ENCODE measurements at places on chromosomes 1 and 21.

DNA sequence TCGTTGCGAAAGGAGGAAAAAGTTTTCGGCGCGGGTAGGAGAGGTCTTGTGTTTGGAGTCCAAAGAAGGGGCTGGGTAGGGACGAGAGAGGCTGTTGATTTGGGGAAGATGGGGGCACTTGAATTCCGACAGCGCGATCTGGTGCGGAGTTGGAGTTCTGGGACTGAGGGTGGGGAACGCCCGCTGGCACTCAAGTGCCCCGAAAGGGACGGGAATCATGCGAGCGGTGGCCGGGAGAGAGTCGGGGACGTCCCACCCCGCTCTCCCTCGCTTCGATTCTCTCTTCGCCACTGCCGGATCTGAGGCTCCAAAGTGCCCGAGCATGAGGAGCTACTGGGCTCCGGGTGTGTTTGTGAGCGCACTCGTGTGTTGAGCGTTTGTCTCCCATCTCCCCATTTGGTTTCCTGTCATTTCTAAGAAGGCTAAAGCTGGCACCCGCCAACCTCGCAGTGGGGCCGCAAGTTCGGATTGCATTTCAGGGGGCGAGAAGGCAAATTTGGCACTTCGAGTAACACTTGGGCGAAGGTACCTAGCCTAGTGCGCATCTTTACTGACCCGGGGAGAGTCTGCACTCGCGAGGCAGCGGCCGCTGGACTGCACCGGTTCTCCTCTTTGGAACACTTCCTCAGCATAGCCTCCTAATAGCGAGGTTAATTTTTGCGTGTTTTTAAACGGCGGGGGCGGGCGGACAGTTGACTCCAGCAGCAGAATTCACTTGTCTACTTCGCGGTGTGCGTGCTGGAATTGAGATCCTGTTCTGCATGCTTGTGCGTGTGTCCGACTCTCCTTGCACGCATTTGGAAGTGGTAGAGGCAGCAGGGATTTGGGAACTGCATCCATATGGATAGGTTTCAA, 1.2 kb downstream of the CHRM3 start:
- peak; percentile 50 for DNase-seq

DNA sequence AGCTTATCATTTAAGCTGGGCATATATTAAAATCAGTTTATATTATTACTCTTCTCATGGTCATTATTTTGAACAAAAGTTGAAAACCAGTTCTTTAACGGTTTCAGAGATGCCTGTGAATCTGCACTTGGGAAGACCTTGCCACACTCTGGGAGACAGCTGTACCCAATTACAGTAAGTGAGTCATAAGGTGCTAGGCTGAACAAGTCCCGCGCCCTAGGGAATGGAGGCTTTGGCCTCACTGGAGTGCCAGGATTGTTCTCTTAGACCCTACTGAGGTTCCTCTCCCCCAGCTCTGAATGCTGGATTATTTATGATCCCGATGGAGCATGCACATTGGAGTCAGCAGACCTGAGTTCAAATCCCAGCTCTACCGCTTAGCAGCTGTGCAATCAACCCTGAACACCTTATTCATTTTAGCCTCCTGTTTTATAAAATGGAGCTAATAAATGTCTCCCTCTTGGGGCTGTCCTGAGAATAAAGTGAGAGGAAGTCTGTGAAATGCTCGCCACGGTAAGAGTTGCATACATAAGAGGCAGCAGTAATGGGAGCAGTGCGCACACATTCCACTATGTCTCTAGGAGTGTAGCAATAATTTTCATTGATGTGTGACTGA, 266.2 kb downstream of the FOXD2 start:
- DNase-seq: no peak

- no peak for DNase-seq
Measured at GRCh38 chr1:156959414-156959813, 39.0 kb downstream of the LRRC71 start.

DNA sequence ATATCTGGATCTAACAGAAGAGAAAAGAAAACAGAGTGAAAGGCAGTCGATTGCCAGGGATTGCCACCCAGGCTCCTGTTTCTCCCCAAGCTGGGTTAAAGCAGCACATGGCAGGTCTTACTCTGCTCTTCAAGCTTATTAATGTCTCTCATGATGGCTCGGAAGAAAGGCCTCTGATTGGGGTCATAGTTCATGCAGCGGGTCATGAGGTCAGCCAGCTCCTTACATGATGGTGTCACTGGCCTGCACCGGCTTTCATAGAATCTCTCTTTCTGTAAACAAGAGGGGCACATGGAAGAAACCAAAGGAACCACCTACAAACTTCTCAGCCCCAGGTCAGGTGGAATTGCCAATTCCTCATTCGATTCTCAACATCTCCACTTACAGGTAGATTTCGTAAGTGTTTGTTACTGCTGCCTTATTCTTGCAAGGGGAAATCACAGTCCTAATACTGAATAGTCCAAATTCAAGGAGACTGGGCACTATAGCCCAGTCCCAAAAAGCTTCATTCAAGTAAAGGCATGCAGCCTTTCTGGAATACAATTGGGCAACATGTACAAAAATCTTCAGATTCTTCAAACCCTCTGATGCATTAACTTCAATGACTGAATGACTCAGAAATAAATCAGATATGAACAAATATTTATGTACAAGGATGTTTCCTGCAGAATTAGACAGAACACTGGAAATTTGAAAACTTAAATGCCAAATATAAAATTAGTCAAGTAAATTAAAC, 96.6 kb downstream of the RAVER2 start:
- DNase-seq: no peak

Data from H9 (cell line).